ELR (cell line): ENCODE measurements at places on chromosomes 6 and 20.

DNA sequence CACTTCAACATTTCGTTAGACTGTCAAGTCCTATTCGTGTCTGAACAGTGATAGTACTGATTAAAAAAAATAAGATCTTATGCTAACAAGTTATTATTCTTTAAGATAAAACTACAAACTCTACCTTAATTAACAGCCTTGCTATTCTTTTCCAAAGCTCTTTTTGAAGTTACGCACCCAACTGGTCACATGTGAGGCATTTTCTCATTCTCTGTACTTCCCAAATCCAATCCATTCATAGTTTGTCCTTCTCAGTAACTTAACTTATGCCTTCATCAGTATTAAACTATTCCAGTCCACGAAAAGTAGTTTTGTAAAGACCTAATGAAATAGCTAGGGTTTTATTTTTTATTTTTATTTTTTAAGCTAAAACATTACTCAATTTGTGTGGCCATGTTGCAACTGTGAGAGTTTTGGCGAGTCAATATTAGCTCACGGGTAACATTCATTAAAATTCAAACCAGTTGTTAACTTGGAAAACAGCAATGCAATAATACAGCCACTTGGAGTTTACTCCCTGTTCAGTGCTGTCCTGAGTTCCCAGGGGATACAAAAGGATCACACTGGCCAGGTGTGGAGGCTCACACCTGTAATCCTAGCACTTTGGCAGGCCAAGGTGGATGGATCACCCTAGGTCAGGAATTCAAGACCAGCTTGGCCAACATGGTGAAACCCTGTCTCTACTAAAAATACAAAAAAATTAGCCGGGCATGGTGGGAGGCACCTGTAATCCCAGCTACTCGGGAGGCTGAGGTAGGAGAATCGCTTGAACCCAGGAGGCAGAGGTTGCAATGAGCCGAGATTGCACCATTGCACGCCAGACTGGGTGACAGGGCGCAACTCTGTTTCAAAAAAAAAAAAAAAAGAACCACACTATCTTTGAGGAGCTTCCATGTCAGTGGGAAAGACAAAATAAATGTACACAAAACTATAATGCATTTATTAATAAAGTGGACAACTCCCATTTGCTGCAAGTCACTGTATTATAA lies 27.9 kb upstream of the EEF1A1 start:
- DNase-seq: no peak

- no peak for DNase-seq
These were observed 20.1 kb downstream of the C6orf15 start for GRCh38 chr6:31092238-31092637.

DNA sequence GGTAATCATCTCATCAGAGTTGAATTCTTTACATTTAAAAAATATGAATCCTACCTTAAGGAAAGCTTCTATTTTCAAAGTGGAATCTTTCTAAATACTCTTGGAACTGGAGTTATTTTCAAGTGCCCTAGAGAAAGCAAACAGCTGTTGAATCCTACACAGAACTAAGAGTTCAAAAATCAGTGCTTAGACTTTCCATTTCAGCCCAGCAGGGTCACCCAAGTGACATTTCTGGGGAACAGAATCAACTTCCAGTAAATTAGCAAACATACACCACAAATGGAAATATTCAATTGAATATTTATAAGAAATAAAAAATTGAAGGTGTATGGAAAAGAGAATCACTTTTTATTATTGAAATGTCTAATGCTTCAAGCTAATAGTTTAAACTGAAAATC lies 427.7 kb upstream of the NOX3 start:
- DNase-seq: no peak

- DNase-seq: no peak
These were observed 117.1 kb upstream of the PRND start for GRCh38 chr20:4604580-4604979.

DNA sequence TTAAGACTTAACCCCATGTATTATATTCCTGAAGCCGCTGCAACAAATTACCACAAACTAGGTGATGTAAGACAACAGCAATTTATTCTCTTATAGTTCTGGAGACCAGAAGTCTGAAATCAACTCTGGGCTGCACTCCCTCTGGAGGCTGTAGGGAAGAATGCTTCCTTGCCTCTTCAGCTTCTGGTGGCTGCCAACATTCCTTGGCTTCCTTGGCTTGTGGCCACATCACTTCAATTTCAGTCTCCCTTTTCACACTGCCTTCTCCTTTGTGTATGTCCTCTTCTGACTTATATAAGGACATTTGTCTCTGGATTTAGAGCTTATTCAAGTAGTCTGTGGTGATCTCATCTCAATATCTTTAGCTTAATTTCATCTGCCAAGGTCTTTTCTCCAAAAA lies 141.6 kb downstream of the DHX35 start:
- DNase-seq: peak; percentile 41

GRCh38 chr20:22501034-22501433 lies 83.3 kb downstream of the FOXA2 start:
- DNase-seq: no peak

GRCh38 chr20:45330476-45330875 lies 17.7 kb downstream of the SDC4 start:
- no peak for DNase-seq

- no peak for DNase-seq
These were observed 9.5 kb downstream of the MYL9 start for GRCh38 chr20:36550790-36551299.
